D721Med (cell line): ENCODE measurements at places on chromosomes 3 and 15.

GRCh38 chr3:180923561-180923960 lies 11.1 kb downstream of the FXR1 start:
- DNase-seq, result no peak

GRCh38 chr3:30227571-30228301 lies 378.7 kb upstream of the TGFBR2 start:
- DNase-seq, result no peak

DNA sequence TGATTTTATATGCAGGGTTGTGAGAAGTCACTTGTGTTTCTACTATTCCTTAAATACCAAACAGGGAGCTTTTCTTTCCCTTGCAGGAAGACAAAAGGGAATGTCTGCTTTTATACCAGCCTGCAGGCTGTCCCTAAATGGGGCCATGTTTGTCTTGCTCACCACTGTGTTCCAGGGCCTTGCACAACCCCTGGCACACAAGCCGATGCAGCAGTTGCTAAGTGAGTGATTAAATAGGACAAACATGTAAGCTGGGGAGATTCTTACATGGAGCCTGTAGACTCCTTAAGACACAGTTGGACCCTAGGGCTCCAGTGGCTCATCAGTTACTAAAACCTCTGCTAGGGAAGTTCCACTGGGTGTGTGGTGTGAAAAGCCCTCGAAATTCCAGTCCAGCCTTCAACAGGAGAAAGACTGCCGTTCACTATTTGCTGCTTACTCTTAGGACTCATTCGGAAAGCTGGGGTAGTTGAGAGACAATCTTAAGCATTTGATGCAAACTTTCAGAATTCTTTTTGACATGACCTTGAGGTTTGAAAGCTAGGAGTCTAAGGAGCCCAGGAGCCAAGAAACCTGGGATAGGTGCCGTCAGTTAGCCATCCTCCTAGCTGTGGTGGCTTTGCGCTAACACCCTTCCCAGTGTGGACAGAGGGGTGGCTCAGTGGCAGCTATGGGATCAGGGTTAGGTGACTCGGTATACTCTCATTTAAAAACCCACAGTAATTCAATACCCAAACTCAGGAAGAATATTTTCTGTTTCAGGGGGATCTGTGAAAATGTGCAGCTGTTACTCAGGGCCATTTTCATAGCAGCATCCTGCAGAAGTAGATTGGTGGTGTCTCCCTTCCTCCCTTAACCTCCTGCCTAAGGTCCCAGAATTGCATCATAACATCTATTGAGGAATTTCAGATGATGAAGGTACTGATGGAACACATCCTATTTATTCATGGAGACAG lies 39.1 kb downstream of the SYNM start:
- no peak for DNase-seq

DNA sequence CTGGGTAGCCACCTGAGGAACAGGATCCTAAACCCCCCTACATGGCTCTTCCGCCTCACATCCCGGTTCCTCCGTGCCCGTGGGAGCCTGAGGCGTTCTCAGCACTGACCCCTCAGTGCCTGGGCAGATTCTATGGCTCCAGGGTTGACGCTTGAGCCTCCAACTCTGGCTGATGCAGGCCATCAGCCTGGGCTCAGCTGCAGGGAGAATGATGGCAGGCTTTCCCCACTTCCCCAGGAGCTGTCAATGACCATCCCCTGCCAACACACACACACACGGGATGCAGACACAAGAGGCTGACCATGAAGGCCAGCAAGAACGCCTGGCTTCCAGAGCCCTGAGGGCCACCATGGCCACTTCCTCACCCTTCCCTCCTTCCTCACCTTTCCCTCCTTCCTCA lies 15.8 kb upstream of the IGDCC3 start:
- no peak for DNase-seq

- DNase-seq, result no peak
Measured at GRCh38 chr3:66041116-66041515, 2.4 kb upstream of the MAGI1 start.

DNA sequence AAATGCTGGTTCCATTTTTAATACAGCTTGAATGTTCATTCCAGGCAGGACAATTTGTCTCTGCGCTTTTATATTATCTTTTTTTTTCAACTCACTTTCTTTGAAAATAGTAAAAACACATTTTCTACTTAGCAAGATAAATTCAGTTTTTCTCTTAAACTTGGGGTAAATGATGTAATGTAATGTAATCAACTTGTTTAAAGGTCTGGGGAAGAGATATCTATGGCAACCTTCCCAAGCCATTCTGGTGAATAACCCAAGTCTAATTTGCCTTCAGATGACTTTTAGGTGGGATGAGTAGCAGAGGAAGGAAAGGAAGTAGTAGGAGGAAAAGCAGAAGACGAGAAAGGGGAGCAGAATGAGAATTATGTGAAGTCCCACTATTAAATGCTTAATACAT lies 335.1 kb downstream of the SV2B start:
- DNase-seq, result no peak

GRCh38 chr3:152156880-152157279 lies 111.8 kb upstream of the MBNL1 start:
- no peak for DNase-seq
